ENCODE measurements at places on chromosomes 5 and 9. TPM values are rescaled to one million over a fixed set of nuclear protein-coding genes. Genes with fewer than 3 reads are reported as not detected.

DNA sequence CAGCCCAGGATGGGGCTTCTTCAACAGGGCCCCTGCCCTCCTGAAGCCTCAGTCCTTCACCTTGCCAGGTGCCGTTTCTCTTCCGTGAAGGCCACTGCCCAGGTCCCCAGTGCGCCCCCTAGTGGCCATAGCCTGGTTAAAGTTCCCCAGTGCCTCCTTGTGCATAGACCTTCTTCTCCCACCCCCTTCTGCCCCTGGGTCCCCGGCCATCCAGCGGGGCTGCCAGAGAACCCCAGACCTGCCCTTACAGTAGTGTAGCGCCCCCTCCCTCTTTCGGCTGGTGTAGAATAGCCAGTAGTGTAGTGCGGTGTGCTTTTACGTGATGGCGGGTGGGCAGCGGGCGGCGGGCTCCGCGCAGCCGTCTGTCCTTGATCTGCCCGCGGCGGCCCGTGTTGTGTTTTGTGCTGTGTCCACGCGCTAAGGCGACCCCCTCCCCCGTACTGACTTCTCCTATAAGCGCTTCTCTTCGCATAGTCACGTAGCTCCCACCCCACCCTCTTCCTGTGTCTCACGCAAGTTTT lies 23.6 kb downstream of the PCDHGC5 start:
- no peaks in the 10 kb centered on the region for H3K36me3 ChIP-seq
- H3K27ac ChIP-seq = peak overlapping the region; percentile 97
- H3K4me1 ChIP-seq = peaks cover 18% of the 10 kb centered on the region
- peak overlapping the region; percentile 76 for H3K4me3 ChIP-seq
- H3K27me3 ChIP-seq = no peaks in the 10 kb centered on the region

DNA sequence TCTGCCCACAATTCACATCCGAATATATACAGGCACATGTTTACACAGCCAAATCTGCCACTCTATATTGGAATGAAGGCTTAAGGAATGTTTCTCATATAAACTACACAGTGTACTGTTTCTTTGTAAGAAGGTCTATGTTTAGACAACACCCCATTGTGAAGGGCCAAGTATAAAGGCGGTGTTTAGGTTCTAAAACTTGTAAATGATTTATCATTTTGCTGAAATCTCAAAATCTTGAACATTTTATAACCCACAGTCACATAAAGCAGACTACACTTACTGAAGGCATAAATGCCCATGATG lies 94.0 kb downstream of the ZNF608 start:
- H3K4me3 ChIP-seq = no peak overlapping the region
- H3K27me3 ChIP-seq = no peaks in the 10 kb centered on the region
- H3K36me3 ChIP-seq = no peaks in the 10 kb centered on the region
- peak overlapping the region; percentile 74 for H3K27ac ChIP-seq
- peaks cover 5% of the 10 kb centered on the region for H3K4me1 ChIP-seq

DNA sequence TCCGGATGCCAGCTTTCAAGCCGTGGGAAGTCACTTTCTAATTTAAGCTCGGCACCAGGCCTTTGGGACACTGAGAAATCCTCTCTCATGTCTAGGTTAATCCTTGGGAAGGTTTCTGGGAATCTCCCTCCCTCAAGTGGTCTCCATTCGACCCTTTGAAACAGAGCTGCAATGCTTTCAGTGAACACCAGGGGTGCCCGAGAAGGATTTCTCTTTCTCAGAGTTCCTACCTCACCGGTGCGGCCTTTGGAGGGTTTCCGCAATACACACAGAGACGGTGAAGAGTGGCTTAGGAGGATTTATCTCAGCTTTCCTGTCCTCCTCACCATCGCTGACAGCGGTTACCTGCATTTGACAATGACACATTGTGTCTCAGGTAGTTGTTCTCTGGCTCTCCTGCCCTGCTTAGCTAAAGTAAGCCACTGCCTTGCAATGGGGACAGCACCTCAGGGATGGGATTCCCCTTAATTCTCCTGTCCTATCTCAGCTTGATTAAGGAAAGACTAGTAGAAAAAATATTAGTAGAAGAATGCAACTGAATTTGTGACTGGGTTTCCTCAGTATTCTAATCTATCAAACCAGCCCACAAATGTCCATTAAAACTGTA lies 180.6 kb downstream of the GABRG2 start:
- H3K27ac ChIP-seq = no peak overlapping the region
- no peak for DNase-seq
- no peak overlapping the region for H3K4me3 ChIP-seq
- H3K4me1 ChIP-seq = no peaks in the 10 kb centered on the region

DNA sequence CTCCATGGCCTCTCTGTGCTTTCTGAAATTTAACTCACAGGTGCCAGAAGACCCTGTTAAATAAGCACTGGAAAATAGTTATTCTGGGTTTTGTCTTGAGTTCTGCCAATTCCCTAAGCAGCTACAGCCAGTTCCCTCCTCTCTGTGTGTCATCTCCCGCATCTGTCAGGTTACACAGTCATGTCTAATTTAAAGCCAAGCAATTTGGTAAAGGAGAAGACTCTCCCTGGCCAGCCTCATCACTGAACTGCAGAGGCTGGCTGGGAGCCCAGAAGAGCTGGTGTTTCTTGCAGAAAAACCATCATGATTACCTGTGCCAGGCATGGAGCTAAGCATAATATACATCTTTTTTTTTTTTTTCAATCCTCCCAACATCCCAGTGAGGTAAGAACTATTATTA lies 141.3 kb upstream of the ZNF366 start:
- no peak overlapping the region for H3K4me3 ChIP-seq
- no peaks in the 10 kb centered on the region for H3K36me3 ChIP-seq
- H3K4me1 ChIP-seq = peaks cover 8% of the 10 kb centered on the region
- peak overlapping the region; percentile 50 for H3K27ac ChIP-seq

Gene CRHBP
- total RNA-seq = 7.0 TPM

Gene GFI1B
- not detected for total RNA-seq

Gene BARHL1
- total RNA-seq = not detected

Gene PCDHB14
- 7.1 TPM for total RNA-seq

Gene CREBRF
- 31.8 TPM for total RNA-seq

Measured in uterus (tissue), 4 donors.